ENCODE measurements at places on chromosomes 12 and 14. TPM values are rescaled to one million over a fixed set of nuclear protein-coding genes. Genes with fewer than 3 reads are reported as not detected.

GRCh38 chr14:31243860-31244259 is 36.3 kb upstream of the HECTD1 start:
- H3K27me3 ChIP-seq = no peaks in the 10 kb centered on the region
- no peak for DNase-seq
- H3K4me3 ChIP-seq = no peak overlapping the region
- peaks cover 16% of the 10 kb centered on the region for H3K4me1 ChIP-seq
- peak overlapping the region; percentile 54 for H3K27ac ChIP-seq

GRCh38 chr14:20998139-20998538 is 954 bp upstream of the SLC39A2 start:
- no peak for DNase-seq
- H3K27ac ChIP-seq = peak overlapping the region; percentile 25
- H3K27me3 ChIP-seq = no peaks in the 10 kb centered on the region

- no peak for DNase-seq
- H3K36me3 ChIP-seq = no peaks in the 10 kb centered on the region
- peaks cover 38% of the 10 kb centered on the region for H3K27me3 ChIP-seq
- H3K4me3 ChIP-seq = no peak overlapping the region
- H3K4me1 ChIP-seq = peaks cover 76% of the 10 kb centered on the region
- no peak overlapping the region for H3K27ac ChIP-seq
Observed at GRCh38 chr14:36275741-36276140, 44.7 kb downstream of the MBIP start.

GRCh38 chr14:89276424-89276975 is 140.5 kb downstream of the FOXN3 start:
- no peak for DNase-seq
- H3K27ac ChIP-seq = no peak overlapping the region
- H3K4me3 ChIP-seq = no peak overlapping the region
- peaks cover 77% of the 10 kb centered on the region for H3K4me1 ChIP-seq

- H3K27ac ChIP-seq = no peak overlapping the region
- no peak for DNase-seq
- no peaks in the 10 kb centered on the region for H3K36me3 ChIP-seq
- peaks cover 19% of the 10 kb centered on the region for H3K27me3 ChIP-seq
Observed at GRCh38 chr14:19823765-19824164, 20.2 kb downstream of the OR4N2 start.

- no peak overlapping the region for H3K27ac ChIP-seq
- no peaks in the 10 kb centered on the region for H3K4me1 ChIP-seq
- no peak overlapping the region for H3K4me3 ChIP-seq
- no peak for DNase-seq
- no peaks in the 10 kb centered on the region for H3K36me3 ChIP-seq
- no peaks in the 10 kb centered on the region for H3K27me3 ChIP-seq
Observed at GRCh38 chr12:94135896-94136295, 12.5 kb upstream of the PLXNC1 start.

GRCh38 chr14:94021416-94022157 is 4.6 kb upstream of the OTUB2 start:
- H3K4me3 ChIP-seq = no peak overlapping the region
- no peak overlapping the region for H3K27ac ChIP-seq
- peaks cover 35% of the 10 kb centered on the region for H3K4me1 ChIP-seq
- H3K36me3 ChIP-seq = no peaks in the 10 kb centered on the region
- DNase-seq = no peak

GRCh38 chr14:60722357-60723115 is 1.6 kb downstream of the SIX4 start:
- peak; percentile 69 for DNase-seq
- peak overlapping the region; percentile 96 for H3K4me3 ChIP-seq
- no peaks in the 10 kb centered on the region for H3K27me3 ChIP-seq

- H3K27me3 ChIP-seq = no peaks in the 10 kb centered on the region
- peaks cover 3% of the 10 kb centered on the region for H3K36me3 ChIP-seq
- H3K27ac ChIP-seq = peak overlapping the region; percentile 28
- H3K4me1 ChIP-seq = peaks cover 40% of the 10 kb centered on the region
- H3K4me3 ChIP-seq = no peak overlapping the region
- DNase-seq = no peak
Observed at GRCh38 chr14:90717916-90718315, 98.3 kb downstream of the TTC7B start.

GLS2 gene
- total RNA-seq = 14.8 TPM

RAD9B gene
- 0.09 TPM for total RNA-seq

CISTR gene
- total RNA-seq = 0.81 TPM

All from WTC11 (cell line).